ENCODE measurements at places on chromosomes 5 and 9. TPM values are rescaled to one million over a fixed set of nuclear protein-coding genes. Genes with fewer than 3 reads are reported as not detected.

- DNase-seq, result no peak
These were observed 7.0 kb downstream of the PDCL start for GRCh38 chr9:122821278-122821943.

DNA sequence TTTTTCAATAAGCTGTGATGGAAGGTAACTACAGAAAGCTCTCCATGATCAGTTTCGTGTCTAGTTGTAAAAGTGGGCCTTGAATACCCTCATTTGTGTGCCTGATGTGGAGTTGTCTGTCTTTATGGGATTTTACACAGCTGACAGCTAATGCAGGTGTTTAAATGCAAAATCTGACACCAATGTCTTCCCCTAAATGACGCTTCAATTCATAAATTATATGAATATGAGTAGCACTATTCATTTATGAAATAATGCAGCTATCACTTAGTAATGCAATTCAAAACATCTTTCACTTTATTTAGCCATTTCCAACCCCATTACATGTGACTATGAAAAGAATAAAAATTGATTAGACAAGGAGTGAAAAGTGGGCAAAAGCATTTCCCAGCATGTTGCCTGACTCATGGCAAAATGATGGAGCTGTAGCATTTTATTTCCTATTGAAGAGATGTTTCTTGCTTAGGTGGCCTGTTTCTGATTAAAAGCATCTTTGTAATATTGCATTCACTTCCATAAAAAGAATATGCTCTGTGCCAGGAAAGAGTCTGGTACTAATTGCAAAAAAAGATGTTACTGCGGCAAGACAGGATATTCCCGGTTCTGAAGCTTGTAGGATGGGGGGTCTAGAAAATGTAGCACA lies 116.7 kb upstream of the HAPLN1 start:
- no peak for DNase-seq

GRCh38 chr5:165996201-165996875 lies 2295.1 kb upstream of the WWC1 start:
- peak; percentile 60 for DNase-seq

DNA sequence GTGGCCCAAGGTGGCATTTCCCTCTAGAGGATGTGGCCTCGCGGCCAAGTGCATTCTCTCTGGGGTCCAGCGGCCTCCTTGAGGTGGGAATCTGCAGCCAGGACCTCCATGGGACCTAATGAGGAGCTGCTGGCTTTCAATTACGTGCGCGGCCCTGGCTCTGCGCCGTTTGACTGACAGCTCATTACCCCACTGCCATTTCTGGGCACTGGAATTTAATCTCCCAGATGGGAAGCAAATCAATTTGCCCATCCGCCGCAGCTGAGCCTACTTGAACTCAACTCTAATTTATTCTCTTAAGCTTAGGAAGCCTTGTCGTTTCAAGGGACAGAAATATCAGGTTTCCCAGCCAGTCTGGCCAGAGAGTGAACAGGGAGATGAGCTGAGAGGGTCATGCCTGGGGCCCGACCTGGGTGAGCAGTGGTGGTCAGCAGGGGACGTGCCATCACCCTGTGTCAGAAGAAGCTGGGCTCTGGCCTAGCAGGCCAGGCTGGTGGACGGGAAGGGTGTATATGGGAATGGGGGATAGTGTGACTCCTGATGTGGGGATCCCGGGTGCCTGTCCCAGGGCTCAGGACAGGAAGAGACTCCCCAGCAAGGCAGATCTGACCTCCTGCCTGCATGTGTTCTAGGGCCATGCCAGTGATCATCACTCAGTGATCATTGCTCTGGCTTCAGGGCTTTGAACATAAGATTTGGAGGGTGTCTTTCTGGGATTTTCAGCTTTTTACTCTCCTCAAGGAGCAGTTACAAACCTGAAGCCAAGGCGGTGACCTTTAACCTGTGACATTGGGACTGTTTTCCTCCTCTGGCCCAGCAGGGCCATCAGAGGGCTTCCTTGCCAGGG lies 69.7 kb downstream of the MACROH2A1 start:
- peak; percentile 31 for DNase-seq

Gene TEK
- 3.3 TPM for polyA plus RNA-seq

GRCh38 chr5:57338068-57338867 lies 144.3 kb downstream of the ACTBL2 start:
- no peak for DNase-seq

- DNase-seq, result peak; percentile 88
These were observed 343.0 kb downstream of the RAB3C start for GRCh38 chr5:58925627-58926540.

DNA sequence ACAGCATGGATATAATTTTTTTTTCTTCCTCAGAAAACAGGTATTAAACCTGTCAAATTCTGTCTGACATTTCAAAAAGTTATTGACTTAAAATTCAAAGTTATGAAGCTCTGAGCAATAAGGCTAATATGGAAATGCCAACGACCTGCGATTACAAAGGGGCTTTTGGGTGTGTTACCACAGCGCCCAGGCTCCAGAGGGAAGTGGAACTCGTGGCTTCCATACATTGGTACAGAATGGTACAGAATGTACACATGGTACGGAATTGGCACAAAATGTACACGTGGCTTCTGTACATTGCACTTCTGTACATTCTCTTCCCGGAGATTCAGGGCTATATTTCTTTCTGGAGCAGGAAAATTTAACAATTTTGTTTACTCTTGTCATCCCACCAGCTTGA lies 225.1 kb upstream of the TBCA start:
- DNase-seq, result no peak

- DNase-seq, result no peak
These were observed 92.7 kb downstream of the NRG2 start for GRCh38 chr5:139950436-139950835.

DNA sequence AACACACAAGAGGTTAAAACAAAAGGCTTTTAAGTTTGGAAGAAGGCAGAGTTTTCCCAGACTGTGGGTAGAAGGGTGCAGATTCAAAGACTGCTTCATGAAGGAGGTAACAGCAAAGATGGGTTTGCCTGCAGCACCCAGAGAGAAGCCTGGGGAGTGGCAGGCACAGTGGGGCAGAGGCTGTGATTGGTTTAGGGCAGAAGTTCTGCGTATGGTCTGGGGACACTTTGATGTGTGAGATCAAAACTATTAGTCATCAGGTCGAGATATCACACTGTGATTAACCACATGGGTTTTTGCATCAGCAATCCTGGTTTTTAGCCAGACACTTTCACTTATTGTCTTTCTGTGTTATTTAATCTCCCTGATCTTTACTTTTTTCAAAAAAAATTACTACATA lies 188.8 kb upstream of the GLRA1 start:
- DNase-seq, result no peak

- DNase-seq, result no peak
These were observed 63.2 kb upstream of the FSTL4 start for GRCh38 chr5:133675376-133676154.

Gene ECM2
- polyA plus RNA-seq, result 1.3 TPM

DNA sequence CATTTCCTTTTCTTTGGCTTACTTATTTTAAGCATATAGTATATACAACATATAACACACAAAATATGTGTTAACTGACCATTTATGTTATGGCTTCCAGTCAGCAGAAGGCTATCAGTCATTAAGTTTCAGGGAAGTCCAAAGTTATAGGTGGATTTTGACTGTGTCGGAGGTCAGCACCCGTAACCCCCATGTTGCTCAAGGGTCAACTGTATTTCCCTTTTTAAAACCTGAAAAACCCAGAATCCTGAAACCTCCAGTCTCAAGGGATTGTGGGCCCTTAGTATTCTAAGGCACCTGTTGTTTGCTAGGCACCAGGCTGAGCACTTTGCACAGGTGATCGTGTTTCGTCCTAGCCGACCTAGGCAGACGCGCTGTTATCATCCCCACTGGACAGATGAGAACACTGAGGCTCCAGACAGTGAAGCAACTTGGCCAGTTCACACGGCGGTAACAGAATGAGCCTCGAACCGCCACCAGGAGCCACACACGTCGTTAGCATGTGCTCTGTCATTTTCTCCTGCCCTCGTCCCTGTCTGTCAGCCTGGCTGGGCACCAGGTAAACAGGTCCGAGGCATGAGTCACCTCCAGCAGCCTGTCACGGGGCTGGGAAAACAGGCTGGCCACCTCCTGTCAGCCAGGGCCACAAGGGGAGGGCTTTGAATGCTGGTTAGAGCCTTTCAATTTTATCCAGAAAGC lies 39.9 kb downstream of the DUSP1 start:
- DNase-seq, result no peak
